ENCODE measurements at places on chromosomes 16 and 17.

DNA sequence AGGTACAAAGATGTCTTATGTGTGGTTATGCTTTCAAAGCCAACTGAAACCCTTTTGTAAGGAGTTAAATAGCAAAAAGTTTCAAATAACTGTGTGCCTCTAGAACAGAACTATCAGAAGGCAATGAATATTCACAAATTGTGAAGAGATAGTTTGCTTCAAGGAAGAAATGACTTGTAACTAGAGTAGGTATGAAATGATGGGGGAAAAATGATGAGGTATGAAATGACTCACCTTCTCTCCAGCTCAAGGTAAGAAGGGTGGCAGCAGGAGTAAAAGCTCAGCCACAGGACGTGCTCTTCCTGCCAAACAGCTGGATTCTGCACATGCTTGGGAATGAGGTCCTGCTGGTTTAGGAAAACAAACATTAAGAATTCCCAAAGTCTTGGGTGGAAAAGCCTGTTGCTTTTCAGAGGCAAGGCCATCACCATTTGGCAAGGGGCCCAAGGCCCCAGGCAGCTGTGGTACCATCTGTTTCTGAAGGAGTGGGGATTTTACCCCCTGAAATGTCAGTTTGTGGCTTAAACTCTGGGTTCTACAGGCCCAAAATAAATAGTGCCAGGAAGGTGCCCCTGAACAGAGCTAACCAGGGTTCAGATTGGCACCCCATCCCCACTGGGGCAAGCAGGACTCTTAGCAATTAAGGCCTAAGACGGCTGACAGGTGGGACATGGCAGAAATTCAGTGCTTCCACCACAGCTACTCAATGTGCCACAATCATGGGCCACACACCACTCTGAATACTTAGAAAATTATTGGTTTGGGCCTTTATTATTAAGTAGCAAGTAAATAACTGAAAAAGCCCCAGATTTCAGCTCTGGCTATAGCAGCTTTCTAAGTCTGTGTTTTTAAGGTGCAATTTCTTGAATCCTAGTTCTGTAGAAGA is 13.3 kb downstream of the HERPUD1 start:
- DNase-seq, result no peak

- no peak for DNase-seq
Observed at GRCh38 chr17:49787884-49788477, 500 bp upstream of the KAT7 start.

GRCh38 chr17:76462556-76463290 is 4.7 kb upstream of the AANAT start:
- no peak for DNase-seq

GRCh38 chr17:63274146-63274545 is 172.0 kb downstream of the CYB561 start:
- DNase-seq, result peak; percentile 29

GRCh38 chr17:33164169-33164881 is 128.8 kb downstream of the ASIC2 start:
- DNase-seq, result peak; percentile 61

All from AG08395 (cell line).